ENCODE measurements at places on chromosomes 5 and 9. TPM values are rescaled to one million over a fixed set of nuclear protein-coding genes. Genes with fewer than 3 reads are reported as not detected.
A peak's percentile ranks its signal among the peaks of the same experiment; 100 is the strongest.

DNA sequence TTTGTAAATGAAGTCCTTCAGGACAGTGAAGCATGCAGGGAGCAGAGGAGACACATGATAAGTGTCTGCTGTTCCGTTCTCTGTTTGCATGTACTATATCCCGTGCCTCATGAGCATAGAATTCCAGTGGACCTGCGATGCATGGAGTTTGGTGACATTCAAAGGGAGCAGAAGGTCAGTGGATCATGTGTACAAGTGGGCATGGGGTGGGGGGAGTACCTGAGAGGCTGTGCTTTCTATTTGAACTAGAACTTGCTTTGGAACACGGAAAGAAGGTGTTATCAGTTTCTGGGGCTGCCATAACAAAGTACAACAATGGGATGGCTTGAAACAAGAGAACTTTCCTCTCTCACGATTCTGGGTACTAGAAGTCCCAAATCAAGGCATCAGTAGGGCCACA, 5.1 kb upstream of the CCNJL start:
- no peak for DNase-seq

DNA sequence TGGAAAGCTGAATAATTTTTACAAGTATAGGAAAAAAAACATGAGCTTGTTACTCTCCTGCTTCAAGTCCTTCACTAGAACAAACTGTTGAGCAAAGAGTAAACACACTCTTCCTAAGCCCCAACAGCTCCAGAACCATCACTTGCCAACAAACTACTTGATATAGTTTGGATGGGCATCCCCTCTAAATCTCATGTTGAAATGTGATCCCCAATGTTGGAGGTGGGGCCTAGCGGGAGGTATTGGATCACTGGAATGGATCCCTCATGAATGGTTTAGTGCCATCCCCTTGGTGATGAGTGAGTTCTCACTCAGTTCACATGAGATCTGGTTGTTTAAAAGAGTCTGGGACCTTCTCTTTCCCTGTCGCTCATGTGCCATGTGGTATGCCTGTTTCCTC, 82.8 kb downstream of the PLPP1 start:
- no peak for DNase-seq

DNA sequence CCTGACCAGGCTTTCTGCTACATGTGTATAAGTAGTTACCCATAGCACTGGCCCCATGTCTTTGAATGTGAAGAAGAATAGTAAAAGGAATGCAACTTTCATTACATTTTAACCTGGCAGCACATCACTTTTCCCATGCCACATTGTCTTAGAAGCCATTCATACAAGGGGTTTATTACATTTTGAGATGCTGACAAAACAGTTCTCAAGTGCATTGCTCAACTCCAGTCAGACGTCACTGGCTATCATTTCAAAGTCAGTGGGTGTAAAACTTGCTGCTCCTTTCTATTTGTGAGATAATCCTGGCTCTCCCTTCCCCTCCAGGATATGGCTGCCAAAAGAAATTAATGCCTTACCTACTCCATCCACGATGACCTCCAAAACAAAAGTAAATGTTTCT, 97.0 kb upstream of the VCAN start:
- DNase-seq, result no peak

- DNase-seq, result no peak
These were observed 67.0 kb downstream of the PTTG1 start for GRCh38 chr5:160488394-160489325.

DNA sequence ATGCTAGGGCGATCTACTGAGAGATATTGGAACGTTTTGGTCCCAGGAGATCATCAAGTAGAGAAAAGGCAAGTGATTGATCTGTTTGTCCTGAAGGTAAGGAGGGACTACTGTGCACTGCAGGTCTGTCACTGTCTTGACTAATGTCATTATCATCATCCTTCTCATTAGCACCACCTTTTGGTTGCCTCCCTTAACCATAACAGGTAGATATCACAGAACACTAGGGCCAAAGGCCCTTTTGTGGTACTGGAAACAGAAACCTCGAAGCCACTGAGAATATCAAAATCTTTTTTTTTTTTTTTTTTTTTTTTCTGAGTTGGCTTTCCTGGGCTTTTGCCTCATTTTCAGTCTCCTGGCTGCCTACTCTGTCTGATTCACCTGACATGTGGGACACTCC, 134.0 kb downstream of the KCTD16 start:
- DNase-seq, result no peak

- DNase-seq, result no peak
These were observed 19.0 kb downstream of the ARHGAP26 start for GRCh38 chr5:142789206-142789605.

DNA sequence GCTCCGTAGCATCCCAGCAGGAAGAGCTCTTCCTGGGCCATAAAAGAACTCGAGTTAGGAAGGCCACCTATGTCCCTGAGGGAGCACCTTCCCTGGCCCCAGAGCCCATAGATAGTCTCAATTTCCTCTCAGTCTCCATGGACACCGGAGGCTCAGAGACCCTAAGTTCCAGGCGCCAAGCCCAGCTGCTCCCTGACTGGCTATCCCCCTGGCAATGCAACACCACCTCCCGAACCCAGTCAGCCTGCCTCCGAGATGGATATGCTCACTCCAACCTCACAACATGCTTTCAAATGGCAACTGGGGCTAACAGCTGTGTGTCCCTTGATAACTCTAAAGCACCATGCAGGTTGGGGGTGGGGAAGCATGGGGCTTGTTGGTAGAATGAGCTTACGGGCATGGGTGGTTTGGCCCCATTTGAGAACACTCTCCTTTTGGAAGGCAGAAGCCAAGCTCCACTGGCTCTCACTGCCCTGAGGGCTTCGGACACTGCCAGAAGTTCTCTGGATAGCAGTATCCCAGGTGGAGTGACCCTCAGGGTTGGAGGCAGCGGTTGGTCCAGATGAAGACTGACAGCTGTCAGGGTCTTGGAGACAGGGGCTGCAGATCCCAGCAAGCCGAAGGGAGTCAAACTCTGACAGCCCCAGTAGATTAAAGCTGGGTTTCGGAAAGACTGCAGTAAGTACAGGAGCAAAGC, 165.3 kb downstream of the PAX5 start:
- DNase-seq, result no peak

DNA sequence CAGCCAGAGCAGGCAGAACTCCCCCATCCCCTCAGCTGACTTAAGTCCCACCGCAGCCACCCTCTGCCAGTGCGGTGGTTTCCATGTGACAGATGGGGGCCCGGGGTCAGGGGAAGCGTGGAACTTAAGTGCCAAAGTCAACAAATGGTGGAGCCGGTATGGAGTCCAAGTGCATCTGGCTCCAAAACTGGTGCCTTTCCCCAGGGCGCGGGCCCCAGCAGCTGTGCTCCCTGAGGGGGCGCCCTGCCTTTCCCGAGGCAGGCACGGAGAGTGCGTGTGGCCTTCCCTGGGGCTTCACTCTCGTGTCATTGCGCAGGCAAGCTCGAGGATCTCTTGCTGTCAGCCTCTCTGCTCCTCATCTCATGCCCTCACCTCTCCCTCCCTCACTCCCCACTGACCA, 33.8 kb downstream of the SLC46A2 start:
- no peak for DNase-seq

DNA sequence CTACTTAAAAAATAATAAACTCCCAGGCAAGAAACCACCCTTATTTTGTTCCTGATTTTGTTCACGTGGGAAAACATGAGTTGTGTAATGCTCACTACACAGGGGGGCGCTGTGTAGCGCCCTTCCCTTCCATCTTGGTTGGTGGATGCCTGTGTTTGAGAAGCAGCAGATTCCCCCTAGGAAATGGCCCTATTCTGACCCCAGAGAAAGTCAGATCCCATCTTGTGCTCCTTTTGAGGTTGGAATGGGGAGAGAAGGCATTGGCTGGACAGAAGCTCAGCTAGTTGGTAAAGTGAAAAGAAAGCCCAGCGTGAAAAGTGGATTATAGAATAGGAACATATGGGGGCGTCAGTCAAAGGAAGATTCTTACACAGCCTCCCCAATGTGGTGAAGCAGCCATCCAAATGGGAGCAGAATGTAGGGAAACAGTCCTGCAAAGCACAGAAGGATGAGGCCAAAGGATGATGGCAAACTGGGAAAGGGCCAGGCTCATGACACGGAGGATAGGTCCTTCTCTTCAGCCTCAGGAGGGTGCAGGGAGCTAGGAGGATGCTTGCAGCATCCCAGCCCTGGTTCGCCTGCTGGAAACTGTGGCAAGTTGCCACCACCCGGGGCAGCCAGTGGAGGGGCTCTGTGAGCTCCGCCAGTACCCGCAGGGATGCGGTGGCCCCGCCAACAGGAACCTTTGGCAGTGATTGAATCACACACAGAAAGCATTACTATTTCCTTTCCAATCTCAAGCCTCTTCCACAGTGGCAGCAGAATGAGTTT, 314.2 kb upstream of the DAP start:
- no peak for DNase-seq

GRCh38 chr9:82308836-82309235, 320.3 kb downstream of the SPATA31D1 start:
- DNase-seq, result no peak

GRCh38 chr9:84258371-84258770, 82.2 kb downstream of the SLC28A3 start:
- no peak for DNase-seq

DNA sequence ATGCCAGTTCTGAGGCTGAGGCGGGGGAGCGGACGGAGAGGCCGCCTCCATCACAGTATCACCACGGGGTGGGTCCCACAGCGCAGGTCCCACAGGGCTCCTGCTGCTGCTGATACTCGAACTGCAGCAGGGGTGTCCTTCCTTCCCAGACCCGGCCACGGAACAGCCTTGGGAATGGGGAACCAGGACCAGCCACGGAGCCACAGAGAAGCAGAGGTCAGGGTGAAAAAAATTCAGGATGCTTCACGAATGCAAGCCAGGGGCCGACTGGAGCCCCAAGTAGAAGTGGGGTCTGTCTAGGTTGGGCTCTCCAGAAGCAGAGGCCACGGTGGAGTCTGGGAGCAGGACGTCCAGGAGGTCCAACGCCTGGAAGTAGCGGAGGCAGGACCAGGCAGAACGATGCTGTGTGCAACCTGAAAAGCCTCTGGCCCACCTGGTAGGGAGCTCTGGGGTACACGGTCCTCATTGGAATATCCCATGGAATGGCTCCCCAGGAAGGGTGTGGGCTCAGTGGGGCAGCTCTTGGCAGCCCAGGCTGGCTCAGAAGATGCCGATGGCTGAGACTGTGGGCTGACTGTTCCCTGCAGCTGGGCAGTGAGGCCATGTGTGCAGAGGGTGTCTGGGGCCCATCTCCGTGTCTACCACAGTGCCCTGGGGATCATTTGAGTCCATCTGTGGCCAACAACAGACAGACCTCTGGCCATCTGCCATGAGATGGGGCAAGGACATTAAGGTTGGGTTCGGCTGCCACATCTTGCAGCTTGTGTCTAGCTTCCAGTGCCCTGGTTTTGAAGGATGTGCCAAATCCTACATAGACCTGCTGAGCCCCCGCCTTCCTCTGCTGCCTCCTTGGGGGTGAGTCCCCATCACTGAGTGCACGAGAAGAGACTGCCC, 66.9 kb upstream of the FCN1 start:
- peak; percentile 39 for DNase-seq

- DNase-seq, result no peak
These were observed 53.7 kb downstream of the CERT1 start for GRCh38 chr5:75457691-75458090.

Gene OTP
- polyA plus RNA-seq, result not detected

Gene CAMK4
- 0.08 TPM for polyA plus RNA-seq

Gene SLC6A3
- polyA plus RNA-seq, result not detected

Gene BHMT2
- 22.7 TPM for polyA plus RNA-seq

Gene ZNG1F
- polyA plus RNA-seq, result 35.6 TPM

Gene MYORG
- polyA plus RNA-seq, result 2.1 TPM

Gene SLC46A2
- not detected for polyA plus RNA-seq
